ENCODE measurements at places on chromosomes 3 and 15.

DNA sequence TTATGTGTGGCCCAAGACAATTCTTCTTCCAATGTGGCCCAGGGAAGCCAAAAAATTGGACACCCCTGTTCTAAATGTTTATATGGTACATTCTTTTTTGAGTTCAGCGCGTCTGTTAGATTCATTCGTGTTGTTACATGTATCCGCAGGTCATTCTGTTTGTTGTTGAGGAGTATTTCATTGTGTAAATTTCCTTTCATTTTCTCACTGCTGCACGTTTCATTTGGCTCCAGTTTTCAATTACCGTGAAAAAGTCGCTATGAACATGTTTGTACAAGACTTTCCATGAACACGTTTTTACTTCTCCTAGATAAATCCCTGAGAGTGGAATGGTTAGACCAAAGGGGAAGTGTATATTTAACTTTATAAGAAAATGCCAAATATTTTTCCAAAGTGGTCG lies 7.5 kb upstream of the OPA1 start:
- DNase-seq, result no peak

- DNase-seq, result no peak
Measured at GRCh38 chr15:79977431-79978054, 6.5 kb upstream of the BCL2A1 start.

DNA sequence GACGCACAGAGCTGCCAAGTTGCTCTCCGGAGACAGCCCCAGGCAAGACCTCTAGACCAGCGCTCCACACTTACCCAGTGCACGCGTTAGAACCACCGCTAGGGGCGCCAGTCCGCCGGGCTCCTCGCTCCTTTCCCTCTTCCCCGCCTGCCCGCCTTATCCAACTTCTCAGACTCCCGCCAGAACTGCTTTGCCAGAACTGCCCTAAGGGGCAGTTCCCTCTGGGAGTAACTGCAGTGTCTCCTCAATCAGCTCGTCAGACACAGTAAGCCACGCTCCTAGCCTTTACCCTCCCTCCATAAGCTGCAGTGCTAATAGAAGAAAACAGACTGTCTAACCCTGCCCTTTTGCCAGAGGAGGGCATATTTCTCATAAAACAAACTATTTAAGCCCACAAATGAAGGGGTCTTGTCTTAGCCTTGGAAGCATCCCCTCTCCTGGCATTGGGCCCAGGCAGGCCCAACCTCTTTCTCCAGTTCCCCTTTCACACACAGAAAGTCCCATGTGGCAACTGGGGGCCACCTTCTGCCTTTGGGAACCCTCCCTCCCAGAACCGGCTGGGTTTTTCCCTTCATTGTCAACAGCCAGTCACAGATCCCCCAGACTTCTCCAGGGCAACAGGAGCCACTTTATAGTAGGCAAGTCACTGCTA lies 3.7 kb downstream of the BMF start:
- peak; percentile 85 for DNase-seq

GRCh38 chr15:25947323-25948314 lies 84.5 kb upstream of the ATP10A start:
- DNase-seq, result peak; percentile 15

GRCh38 chr3:81443958-81444357 lies 317.5 kb downstream of the GBE1 start:
- DNase-seq, result no peak

DNA sequence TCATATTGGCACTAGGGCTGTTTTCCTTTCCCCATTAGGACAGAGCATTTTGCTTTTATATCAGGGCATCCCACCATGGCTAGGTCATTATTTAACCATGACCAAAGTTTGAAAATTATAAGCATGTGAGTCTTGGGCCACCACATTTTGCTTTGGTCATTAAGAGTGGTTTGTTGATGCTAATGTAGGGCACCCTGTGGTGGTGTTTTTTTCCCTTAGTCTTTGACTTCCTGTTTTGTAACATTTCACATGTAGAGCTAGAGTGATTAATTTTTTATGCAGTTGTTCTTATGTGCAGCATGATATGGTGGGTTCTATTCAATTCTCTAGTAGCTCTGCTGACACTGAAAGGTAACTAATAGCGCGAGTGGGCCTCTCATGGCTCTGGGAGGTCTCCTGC lies 249.6 kb upstream of the ROBO1 start:
- no peak for DNase-seq

DNA sequence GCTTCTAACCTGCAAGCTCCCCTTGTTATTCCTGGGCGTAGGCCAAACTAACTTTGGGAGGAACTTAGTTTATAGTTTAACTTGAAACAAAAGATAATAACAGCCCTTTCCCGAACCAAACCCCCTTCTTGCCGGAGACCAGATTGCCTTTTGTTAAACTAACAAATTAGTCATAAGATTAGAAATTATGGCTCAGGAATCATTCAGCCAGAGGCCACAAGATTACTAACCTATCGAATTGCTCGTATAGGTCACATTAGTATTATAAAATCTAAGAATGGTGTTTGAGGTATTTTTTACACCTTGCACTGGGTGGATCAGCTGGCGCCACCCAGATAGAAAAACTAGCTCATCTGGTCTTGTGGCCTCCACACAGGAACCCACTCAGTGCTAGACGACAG lies 65.3 kb upstream of the RAP2B start:
- DNase-seq, result no peak
